ENCODE measurements at places on chromosomes 2 and 18.

DNA sequence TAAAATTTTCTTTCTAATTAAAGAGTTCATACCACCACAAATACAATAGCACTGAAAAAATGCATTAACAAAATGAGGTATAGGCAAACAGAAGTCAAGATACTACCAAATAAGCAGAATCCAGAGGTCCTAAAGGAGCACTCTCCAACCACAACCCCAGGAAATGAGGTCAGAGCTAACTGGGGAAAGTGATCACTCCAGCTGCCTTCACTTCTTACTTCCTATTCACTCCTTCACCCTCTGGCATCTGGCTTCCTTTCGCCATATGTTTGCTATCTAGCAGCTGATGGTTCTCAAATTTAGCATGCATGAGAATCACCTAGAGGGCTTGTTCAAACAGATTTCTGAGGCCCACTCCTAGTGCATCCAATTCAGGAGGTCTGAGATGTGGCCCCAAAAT lies 212.6 kb upstream of the ACVR2A start:
- no peak for DNase-seq

DNA sequence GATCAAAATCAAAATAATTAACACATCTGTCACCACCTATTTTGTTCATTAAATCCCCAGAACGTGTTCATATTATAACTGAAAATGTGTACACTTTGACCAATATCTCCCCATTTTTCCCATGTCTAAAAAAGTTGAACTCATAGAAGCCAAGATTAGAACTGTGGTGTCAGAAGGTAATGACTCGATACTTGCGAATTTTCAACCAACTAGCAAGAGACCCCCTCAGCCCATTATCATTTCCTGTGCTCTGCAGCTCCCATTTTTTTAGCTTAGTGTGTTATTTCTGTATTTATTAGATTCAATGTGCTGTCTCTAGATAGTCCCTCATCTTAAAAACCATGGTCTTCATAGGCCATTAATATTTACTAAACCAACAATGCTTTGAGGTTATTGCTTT lies 248.7 kb upstream of the PIK3C3 start:
- no peak for DNase-seq

- no peak for DNase-seq
These were observed 125.9 kb upstream of the RNF152 start for GRCh38 chr18:62018759-62019041.

DNA sequence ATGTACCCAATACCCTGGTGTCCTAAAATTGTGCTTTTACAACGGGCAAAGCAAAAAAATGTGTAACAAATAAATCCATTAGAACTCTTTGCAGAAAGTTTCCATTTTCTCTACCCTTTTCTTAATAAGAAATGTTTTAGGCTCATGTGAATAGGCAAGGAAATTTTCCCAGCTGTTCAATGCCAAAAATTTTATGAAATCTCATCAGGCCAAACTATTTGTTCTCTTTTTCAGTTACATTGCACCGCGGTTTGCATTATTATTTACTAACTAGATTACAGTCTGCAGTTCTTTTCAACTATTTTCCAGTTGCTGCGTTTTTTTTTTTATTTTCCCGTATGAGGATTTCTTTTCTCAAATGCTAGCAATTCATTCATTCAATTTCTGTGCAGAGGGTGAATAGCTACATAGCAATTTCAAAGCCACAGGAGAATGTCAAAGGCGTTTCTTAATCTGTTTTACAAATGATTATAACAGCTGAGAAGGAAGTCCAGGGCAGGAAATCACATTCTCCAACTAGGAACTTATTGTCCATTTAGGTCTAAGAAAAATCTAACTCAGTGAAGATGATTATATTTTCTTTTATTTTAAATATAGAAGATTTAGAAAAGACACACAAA lies 367.5 kb upstream of the MMADHC start:
- DNase-seq = no peak

DNA sequence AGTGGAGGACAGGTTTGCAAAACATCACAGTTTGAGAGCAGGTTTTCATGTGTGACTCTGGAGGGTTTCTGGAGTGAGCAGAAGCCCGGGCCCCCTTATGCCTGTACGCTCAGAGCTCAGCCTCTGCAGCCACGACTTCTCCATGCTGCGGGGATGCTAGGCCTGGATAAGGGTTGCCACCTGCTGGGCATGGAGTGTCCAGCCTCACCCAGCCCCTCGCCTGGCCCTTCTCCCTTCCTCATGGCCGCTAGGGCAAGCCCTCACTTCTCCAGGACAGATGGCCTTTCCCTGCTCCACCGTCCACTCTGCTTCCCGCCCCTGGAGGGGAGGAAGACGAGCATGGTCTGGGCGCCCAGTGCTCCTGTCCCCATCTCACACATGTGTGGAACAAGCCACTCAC lies 318.7 kb downstream of the GBX2 start:
- no peak for DNase-seq

- no peak for DNase-seq
These were observed 61.9 kb downstream of the SPRED2 start for GRCh38 chr2:65370387-65371073.

Measured in H9 (cell line).